Kasumi-1 (cell line): ENCODE measurements at places on chromosomes 12 and 14.
A peak's percentile ranks its signal among the peaks of the same experiment; 100 is the strongest.

GRCh38 chr12:18217966-18218365, 43.4 kb upstream of the PIK3C2G start:
- no peak for DNase-seq

- DNase-seq: no peak
Measured at GRCh38 chr12:12446786-12447185, 89.9 kb downstream of the BORCS5 start.

- DNase-seq: no peak
Measured at GRCh38 chr12:117342682-117343081, 18.7 kb downstream of the NOS1 start.

DNA sequence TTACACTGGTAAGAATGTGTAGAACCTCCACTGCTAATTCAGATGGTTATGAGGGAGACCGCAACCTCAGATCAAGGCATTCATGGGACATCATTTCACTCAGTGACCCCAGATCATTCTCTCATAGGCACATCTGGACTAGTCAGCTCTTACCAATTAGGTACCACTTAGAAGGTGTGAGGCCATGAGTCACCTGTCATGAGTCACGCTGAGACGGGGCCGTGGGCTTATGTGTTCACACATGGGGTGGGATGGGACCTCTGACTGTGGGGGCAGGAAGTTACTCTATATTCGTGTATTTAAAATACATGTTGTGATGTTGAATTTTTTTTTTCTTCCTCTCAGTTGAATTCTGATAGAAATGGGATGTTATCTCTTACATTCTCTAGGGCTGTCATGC, 55.9 kb downstream of the CCDC92 start:
- DNase-seq: no peak

DNA sequence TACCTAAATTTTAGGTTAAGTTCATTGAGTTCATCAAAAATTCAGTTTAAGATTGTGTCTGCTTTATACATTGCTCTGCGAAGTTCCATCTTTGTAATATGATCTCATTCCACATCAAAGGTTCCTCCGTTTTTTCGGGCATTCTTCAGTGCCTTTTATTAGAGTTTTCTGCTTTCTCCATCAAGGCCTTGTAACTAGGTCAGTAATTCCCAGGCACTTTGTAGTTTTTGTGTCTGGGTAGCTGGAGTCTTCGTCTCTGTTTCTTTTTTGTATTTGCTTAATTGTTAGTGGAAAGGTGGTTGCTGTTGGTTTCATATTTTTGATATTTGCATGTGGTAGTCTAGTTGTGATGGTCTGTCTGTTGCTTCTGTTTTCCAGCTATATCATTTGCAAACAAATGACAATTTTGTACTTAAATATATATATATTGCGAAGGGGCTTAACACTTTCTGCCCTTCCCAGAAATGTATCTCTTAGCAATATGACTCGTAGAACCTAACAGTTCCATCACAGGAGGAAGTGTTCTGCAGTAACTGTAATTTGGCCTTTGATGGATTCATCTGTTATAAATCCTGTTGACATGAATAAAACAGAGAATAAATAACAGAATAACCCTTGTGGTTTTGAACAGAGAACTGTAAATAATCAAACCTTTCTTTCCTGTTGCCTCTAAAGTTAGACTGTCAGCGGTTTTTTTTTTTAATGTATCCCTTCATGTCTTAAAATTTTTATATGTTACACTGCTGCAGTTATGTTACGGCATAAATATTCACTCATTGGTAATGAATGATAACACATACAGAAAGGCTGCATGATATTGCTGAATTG, 88.4 kb upstream of the DYNC1H1 start:
- peak; percentile 30 for DNase-seq

DNA sequence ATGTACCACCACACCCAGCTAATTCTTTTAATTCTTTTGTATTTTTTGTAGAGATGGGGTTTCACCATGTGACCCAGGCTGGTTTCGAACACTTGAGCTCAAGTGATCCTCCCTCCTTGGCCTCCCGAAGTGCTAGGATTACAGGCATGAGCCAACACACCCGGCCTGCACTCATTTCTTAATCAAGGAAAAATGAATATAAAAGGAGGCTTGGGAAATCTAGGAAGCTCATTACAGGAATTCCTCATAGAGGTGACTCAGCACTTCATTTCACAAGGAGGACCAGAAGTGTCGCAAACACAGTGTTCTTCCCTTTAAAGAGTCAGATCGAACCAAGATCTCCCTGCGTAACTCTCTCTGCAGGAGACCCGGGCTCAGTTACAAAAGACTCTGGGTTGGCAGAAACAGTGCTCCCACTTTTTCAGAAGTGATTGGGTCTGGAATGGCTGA, 30.3 kb downstream of the NFKBIA start:
- DNase-seq: peak; percentile 49

DNA sequence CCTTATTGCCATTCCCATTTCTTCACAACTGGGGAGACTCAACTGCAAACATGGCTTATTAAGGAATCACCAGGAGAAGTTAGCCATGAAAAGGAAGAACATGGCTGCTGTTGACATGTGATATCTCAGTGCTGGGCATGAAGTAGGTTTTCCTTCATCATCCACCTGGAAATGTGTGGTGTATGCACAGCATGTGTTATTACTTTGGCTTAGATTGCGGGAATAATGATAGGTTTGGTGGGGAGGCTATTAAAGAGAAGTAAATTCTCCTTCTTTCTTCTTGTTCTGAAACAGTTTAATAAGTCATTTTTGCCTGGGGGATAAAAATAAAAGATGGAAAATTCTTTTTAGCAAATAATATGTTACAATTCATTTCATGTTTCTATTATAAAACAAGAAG, 23.7 kb upstream of the CLEC14A start:
- DNase-seq: no peak

DNA sequence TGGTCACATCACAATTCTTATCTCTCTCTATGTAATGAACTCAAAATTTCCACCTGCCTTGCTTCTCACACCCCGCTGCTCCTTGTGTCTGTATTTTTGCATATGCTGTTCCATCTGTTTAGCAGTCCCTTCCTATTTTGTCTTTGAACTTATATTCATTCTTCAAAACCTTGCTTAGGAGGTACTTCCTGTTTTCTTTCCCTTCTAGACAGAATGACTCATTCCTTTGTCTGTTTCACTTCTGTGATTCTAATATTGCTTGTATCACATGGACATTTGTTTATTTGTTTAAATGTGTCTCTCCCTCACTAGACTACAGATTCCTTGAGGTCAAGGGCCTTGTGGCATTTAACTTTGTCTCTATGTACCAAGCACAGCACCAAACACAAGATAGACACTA, 424.2 kb downstream of the ETNK1 start:
- peak; percentile 54 for DNase-seq

GRCh38 chr14:89013698-89014568, 189.5 kb downstream of the TTC8 start:
- no peak for DNase-seq

GRCh38 chr12:121713257-121713777, 765 bp downstream of the TMEM120B start:
- no peak for DNase-seq

DNA sequence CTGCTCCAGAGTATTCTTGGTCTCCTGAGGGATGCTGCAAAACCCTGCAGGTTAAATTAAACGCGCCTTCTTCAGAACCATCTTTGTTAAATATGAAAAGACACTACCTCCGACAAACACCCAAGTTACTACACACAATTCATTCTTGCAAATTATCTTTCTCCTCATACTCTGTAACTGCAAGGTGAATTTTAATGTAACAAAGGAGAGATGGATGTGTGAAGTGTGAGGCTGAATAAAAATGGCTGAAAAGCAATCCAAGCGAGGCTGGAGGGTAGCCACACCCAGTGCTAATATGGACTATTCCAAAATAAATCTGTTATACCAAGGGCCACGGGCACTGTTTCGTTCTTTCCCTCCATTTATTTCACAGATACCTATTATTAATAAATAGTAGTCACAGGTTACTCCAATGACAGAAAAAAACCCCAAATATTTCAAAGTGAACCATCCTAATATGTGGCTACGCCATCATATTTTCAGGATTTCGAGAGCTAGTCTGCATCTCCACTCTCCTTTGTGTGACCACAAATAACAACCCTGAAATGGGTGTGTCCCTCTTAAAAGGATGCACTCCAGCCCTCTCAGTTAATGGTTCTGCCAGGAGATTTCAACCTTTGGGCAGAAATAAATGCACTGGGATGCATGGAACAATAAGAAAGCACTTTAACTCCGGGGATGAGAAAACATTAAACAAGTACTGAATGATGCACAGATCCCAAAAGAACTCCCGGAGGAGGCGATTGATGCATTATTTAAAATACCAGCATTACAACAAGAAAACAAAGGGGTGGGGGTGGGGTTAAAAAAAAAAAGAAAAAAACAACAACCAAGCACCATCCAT, 53.1 kb upstream of the CCDC175 start:
- DNase-seq: no peak

DNA sequence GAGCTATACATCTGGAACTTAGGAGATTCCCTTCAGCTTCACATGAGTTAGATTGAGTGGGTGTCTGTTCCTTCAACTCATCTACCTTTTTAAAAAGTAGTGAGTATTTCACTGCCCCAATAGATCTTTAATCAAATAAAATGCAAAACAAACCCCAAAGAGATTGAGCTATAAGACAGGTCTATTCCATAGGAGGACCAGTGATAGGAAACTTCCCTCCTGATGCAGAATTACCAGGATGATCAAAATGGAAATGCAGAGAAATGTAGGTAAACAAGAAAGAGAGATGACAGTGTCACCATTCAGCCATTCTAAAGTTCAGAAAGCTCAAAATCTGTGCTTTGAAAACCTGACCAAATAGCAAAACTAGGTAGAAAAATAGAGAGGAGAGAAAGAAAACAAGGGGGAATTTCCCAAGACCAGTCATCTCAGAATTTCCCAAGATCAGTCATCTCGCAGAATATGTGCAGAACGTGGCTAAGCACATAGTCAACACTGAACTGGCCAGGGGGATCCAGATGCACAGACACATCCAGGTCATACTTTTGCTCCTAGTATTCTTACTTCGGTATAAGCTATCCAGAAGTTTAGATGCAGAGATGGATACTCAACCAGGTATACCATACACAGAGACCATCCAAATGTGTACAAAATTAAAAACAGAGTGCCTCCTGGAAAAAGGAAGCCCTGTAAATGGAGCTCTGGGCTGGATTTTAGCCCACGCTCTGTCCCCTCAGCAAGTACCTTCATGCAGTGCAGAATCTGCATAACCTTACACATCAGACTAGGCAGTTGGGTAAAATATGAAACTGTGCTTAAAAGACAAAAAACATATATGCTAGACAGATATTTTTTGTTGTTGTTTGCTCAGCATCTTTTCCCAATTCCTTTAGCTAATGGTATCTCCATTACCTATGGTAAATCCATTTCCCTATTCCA, 27.4 kb downstream of the SLC41A2 start:
- DNase-seq: no peak

DNA sequence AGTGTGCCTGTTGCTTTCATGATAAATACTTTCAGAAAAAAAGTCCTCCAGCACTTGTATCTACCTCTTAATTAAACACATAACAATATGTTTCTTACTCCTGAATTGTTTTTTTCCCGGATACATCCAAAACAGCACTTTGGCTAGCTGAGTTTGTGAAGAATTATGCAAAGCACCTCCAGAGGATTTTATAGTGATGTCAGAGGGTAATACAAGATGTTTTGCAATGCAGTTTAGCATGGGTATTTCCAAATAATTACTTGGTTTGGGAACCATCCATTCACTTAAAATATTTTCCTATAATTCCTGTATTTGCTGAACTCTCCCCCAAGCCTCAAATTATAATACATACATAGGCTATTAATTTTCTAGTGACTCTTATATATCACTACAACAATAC, 37.7 kb upstream of the DBX2 start:
- no peak for DNase-seq

DNA sequence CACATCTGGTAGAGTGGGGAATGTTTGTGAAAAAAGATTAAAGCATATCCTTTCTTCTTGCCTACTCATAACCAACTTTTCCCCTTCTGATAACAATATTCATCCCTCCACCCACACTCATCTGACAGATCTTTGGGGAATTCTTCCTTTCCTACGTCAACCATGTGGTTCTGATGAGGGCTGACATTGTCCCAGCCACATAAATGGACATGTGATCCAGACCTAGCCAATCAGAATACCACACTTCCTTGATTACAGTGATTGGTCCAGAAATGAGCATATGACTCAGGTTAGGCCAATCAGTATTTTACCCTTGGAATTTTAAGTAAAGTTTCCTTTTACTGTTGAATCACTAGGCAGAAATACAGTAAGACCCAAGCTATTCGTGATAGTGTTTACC, 58.9 kb downstream of the GPR65 start:
- no peak for DNase-seq

GRCh38 chr12:23099604-23100003, 474.6 kb downstream of the ETNK1 start:
- no peak for DNase-seq

DNA sequence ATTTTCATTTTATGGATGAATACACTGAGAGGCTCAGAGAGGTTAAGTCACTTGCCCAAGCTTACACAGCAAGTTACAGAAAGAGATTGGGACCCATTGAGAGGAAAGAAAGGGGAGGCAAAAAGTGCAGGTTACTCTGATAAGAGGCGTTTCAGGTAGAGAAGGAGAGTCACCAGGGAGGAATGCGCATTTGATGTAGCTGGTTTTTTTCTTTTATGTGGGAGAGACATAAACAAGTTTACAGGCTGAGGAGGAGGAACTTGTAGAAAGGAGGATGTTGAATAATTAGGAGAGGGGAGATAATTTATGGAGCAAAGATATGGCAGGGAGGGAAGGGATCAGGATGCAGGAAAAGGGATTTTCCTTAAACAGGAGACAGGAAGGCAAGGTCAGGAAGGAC, 297.0 kb downstream of the PCNX1 start:
- DNase-seq: no peak

GRCh38 chr12:5000204-5000603, 43.5 kb upstream of the KCNA5 start:
- DNase-seq: no peak

- DNase-seq: no peak
Measured at GRCh38 chr12:121184984-121185889, 24.7 kb upstream of the P2RX4 start.

DNA sequence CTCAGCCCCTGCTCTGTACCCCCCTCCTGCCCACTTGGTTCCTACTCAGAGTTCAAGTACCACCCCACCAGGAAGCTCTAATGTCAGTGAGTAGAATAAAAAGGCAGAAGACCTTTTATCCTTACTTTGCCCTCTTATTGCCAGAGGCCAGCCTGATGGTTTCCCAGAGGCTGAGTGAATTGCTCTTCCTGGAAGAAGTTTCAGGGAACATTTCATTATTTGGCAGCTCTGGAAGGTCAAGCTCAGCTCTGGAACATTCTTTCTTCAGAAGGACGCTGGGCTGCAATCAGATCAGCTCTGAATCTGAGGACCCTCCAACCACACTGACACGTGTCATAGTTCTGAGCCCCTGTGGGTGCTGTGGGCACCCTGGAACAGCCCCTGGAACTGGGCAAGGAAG, 188.9 kb downstream of the ETV6 start:
- no peak for DNase-seq

GRCh38 chr12:6062757-6063735, 61.4 kb downstream of the VWF start:
- no peak for DNase-seq

GRCh38 chr12:38771871-38772270, 133.5 kb downstream of the CPNE8 start:
- DNase-seq: peak; percentile 14
